ENCODE measurements at places on chromosomes 16 and 17.

- DNase-seq, result no peak
Measured at GRCh38 chr17:77109764-77110359, 30.9 kb upstream of the SEC14L1 start.

GRCh38 chr17:39903158-39903884 lies 15.1 kb downstream of the GSDMB start:
- DNase-seq, result no peak

DNA sequence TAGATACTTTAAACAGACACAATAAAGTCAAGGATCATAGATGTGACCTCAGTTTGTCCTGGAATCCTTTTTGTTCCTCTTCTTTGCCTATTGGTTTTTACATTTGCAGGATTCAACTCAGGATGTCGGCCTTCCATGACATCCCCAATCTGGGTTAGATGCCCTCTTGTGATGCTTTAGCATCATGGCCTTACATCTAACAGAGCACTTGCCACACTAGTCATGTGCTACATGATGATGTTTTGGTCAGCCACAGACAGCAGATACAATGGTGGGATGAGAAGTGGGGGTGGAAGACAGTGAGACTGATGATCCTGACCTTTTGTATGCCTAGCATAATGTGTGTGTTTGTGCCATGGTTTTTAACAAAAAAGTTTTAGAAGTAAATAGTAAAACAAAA lies 1.8 kb upstream of the SYNRG start:
- no peak for DNase-seq

DNA sequence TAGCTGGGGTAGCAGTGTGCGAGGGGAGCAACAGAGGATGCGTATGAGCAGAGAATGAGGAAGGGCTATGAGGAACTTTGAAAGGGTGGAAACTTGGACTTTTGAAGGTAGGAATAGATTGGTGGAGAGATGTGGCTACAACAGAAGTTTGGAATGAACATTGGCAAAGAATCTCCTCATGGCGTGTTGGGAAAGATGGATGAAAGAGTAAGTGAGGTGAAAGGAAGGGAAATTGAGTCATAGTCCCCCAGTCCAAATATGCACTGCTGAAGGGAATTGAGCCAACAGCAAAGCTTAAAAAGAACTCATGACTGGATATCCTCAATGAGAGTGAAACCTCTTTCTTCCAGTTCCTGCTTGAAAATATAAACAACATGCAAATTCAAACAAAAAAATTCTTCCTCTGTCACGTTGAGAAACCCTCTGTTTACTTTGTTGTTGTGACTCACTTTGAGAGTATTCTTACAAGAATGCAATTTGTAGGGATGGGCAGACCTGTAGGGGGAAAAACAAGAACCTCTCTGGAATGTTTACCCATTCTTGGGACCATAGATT lies 313.2 kb upstream of the KCNJ16 start:
- DNase-seq, result peak; percentile 77

- no peak for DNase-seq
Measured at GRCh38 chr17:4583782-4584100, 588 bp upstream of the SMTNL2 start.

DNA sequence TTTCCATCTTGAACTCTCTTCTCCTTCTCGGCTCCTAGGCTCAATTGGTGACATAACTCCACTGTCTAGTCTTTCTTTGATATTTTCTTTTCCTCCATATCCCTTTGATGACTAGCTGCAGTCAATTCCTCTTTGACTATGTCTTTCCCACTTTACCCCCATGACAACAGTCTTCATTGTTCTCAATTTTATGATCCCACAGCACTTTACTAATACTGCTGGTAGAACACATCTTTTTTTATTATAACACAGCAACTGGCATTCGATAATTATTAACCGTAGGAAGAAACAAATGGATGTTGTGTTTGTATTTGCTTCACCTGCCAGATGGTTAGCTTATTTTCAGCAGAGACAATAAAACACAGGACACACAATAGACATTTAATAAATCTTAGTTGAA lies 1.3 kb downstream of the KRTAP3-3 start:
- DNase-seq, result no peak

DNA sequence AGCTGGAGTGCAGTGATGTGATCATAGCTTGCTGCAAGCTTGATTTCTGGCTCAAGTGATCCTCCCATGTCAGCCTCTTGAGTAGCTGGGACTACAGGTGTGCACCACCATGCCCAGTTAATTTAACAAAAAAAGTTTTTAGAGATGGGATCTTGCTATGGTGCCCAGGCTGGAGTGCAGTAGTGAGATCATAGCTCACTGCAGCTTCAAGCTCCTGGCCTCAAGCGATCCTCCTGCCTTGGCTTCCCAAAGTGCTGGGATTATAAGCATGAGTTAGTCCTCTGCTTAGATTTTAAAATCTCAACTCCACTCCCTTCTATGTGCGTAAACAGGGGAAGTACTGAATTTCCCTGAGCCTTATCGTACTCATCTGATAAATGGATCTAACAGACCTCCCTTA lies 6.3 kb downstream of the RABEP2 start:
- no peak for DNase-seq

GRCh38 chr17:35765756-35766488 lies 5.2 kb downstream of the C17orf50 start:
- DNase-seq, result no peak

DNA sequence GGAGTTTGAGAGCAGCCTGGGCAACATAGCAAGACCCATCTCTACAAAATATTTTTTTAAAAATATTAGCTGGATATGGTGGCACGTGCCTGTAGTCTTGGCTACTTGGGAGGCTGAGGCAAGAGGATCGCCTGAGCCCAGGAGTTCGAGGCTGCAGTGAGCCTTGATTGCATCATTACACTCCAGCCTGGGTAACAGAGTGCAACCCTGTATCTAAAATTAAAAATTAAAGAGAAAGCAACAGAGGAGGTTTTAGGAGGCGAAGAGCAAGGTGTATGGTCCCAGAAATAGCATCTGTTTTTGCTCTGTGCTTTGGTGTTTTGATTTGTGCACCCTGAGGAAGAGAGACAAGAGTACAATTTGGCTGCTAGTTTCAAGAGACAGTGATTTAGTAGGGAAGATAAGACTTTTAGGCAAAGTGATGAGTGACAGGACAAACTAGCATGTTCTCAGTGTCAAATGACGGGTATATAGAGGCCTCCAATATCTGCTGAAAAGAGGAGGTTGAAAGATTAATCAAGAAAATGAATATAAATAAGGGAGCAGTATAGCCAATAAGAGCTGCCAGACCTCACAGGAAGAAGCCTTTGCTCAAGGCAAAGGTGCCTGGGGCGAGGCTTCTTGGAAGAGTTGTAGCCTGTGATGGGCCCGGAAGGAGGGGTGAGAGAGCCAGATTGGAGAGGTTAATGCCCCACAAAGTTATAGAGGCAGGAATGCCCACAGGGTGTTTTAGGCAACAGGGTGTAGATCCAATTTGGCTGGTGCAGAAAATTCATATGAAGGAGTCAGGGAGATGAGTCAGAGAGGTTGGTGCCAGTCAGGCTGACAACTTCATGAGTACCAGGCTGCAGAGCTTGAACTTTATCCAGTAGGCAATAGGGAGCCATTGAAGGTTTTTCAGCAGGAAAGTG lies 11.4 kb downstream of the HLF start:
- DNase-seq, result peak; percentile 65

DNA sequence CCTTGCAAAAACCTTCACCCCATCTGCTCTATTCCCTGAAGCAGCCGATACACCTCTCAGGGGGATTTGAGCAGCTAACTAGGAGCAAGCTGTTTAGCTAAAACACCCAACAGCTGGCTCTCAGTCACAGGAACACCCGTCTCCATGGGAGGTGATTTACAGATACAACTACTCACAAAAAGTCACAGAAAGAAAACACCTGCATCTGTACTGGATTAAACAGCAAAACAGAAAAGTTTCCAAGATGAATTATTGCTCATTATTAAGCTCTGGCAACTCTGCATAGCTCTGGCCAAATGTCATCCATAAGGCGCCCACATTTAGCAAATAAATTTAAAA lies 22.3 kb downstream of the GJC1 start:
- DNase-seq, result no peak

GRCh38 chr17:9170336-9170735 lies 149.0 kb downstream of the NTN1 start:
- no peak for DNase-seq

GRCh38 chr16:71723537-71724319 lies 773 bp downstream of the PHLPP2 start:
- peak; percentile 76 for DNase-seq

DNA sequence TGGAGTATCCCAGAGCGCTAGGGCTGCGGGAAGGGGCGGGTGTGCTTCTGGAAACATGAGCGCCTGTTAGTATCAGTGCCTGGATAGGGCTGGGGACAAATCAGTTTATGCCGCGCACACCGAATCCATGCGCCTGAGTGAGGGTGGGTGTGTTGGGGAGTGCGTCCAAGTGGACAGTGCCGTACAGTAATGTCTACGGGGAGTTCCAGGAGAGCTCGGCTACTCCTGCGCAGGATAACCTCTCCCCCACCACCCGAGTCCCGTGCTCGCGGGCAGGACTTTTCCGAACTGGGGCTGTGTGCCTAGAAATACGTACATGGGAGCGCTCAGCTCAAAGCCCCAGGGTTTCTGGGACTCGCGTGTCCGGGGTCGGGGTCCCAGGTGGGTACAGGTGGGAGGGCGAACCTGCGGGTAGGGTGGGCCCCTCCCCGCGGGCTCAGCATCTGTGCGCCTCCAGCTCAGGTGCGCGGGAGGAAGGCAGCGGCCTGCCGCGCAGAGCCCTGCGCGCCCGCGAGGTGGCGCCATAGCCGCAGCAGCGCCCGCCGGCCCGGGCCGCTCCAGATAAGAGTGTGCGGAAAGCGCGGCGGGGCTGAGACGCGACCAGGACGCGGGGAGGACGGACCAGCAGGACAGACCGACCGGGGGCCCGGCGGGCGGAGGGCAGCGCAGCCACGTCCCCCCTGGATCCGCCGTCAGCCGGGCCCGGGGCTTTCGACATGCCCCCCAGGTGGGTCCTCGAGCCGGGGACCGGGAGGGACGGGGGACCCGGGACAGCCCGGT lies at the start of gene HIC1:
HIC1 (plus strand) TSS at position 592 of the 780 bp plus-strand sequence. CDS start 1,588 bp downstream, outside the sequence.
- DNase-seq, result peak; percentile 81

DNA sequence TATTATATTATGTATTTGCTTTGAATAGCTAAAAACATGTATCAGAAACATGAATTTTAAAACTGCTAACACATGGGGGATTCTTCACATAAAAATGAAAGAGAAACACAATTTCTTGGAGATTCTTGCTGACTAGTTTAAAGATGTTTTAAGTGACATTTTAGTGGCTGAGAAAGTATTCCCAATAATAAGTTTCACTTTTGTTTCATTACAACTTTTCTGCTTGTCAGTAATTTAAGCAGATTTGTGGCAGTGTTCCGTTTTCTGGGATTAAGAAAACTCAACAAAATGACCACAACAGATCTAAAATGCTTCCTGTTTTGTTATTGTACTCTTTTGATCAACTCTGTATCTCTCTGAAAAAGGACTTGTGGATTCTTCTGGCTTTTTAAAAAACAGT lies 75.9 kb downstream of the NLK start:
- DNase-seq, result no peak

GRCh38 chr17:58587713-58588117 lies 73.3 kb upstream of the MTMR4 start:
- DNase-seq, result peak; percentile 77

- no peak for DNase-seq
Measured at GRCh38 chr16:22014271-22014873, 6.5 kb downstream of the MOSMO start.

GRCh38 chr16:50751528-50751927 lies 9.6 kb downstream of the CYLD start:
- DNase-seq, result no peak

DNA sequence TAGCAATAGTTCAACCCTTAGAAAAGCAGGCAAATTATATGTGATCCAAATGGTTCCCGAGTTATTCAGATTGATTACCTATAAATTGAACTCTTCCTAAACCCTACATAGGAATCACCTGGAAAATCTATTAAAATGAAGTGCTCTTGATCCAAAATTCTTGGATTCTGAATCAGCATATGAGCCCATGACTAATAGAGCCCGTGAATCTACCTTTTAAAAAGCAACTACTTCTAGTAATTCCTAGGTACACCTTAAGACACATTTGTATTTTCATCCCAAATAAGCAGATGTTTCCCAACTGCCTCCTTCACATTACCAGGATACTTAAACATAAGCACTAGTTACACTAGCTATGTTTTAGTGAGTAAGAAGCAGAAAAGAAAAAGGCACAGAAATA lies 1171.0 kb upstream of the GOT2 start:
- peak; percentile 56 for DNase-seq

DNA sequence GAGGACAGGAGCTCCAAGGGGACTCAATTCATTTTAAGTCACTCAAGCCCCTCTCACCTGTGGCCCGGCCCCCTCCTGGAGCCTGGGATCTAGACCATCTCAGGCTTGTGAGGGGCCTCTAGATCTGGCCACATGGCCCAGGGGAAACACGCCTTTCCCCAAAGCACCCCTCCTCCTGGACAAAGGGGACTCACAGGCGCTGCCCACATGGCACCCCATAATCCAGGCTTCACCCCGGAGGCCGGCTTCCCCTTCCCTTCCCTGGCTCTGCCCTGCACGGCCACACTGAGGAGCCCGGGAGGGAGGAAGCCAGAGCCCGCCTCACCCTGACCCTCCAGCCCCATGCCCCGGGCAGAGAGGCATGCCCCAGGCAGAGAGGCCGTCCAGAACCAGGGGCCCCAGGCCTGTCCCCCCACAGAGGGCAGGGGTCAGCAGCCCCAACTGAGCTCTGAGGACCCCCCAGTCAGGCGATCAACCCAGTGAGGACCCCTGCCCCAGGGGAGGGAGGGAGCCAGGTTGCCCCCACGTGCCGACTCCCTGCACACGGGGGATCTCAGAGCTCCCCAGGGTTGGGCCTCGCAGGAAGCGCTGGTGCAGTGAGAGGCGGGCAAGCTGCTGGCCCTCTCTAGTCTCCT lies 10.9 kb downstream of the HS3ST6 start:
- DNase-seq, result no peak

DNA sequence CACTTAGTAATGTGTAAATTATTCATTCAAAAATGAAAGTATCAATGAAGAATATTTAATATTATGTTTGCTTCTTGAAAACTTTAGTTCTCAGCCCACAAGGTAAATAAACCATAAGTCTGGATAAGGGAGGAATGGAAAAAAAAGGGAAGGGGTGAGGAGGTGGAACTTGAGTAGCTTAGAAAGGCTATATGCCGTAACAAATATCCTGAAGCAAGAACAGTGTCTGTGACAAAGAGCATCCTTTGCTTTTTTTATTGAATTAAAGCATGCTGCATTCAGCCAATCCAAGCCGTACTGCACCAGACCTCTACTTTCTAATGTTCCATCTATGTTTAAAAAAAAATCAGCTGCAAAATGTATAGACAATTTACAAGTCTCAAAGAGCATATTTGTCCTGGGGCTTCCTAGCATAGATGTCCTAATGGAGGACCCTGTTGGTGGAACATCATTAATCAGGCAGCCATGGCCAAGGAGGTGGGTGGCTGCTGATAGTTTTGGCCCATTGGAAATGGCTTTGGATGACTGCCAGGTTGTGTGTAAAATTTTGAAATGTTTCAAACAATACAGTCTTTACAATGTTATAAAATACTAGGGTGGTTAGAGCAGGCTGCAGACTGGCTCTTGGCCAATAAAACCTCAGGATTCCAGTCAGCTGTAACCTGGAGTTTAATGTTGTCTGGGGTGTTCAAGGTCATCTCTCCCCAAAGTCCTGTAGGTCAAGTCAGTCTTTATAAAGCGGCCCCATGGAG lies 895.8 kb upstream of the SOX9 start:
- no peak for DNase-seq

- DNase-seq, result peak; percentile 93
Measured at GRCh38 chr17:28335201-28335958, at the start of the genes IFT20 and TNFAIP1. TSS of gene IFT20 (minus strand) at chr17:28335472. CDS start at chr17:28331985, 3,487 bp downstream. TSS of gene TNFAIP1 (plus strand) at chr17:28335761. CDS start at chr17:28339522, 3,761 bp downstream.
